ENCODE measurements at places on chromosomes 5 and 9.
A peak's percentile ranks its signal among the peaks of the same experiment; 100 is the strongest.

DNA sequence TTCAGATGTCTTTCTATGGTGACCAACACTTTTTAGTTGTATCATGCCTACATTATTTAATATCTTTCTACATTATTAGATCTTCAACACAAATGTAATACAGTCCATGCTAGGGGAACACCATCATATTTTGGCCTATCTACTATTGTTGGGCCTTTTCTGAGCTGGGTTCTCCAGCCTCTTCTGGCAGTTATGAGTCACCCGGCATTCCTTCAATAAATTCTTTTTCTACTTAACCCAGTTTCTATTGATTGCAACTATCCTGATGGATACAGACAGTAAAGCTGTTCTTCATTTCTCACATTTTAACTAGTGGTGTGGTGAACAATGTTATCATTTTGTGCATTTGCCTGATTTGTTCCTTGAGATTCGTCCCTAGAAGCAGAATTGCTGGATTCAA is 529.3 kb downstream of the BNC2 start:
- DNase-seq, result no peak

DNA sequence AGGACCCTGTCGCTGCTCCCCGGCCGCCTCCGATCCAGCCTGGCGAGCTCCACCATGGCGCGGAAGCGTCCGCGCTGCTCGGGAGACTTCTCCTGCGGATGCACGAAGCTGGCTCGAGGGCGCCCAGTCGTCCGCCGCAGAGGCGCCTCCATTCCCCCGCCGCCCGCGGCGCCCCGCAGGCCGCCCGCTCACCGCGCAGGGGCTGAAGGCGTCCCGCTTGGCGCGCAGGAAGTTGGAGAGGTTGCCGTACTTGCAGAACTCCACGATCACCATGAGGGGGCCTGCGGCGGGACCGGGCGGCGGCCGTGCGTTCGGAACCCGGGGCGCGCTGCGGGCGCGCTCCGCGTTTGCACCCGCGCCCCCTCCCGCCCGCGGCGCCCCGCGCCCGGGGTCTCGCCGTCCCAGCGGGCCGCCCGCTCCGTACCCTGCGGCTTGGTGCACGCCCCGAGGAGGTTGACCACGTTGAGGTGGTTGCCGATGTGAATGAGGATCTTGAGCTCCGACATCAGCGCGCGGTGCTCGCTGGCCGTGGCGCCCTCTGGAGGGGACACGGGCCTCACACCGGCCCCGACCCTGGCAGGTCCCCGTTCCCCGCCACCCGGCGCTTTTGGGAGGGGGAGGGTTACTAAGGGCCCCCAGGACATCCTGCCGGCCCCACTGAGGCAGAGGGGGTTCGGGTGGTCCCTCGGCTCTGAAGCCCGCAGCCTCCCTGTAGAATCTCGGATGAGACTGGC is 27.7 kb upstream of the SCGB3A1 start:
- DNase-seq, result peak; percentile 62

GRCh38 chr5:159811712-159812111 is 104.6 kb upstream of the ADRA1B start:
- DNase-seq, result no peak

GRCh38 chr5:59588922-59589321 is 304.6 kb downstream of the PDE4D start:
- DNase-seq, result no peak

DNA sequence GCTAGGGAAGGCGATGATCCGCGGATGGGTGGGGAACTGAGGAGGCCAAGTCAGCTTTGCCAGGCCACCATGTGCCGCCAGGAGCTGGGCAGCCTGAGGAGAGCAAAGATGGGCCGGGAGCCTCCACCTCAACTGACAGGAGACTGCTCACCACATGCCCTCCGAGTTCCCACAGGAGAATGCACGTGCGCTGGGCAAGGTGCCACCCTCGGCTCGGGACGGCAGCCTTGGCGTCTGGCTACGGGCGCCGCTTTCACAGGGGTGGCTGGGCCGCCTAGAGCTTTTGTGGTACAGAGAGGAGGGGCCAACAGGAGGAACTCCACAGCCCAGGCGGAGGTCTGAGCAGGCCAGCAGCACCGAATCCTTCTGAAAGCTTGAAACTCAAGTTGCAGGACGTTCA is 5.3 kb upstream of the TBC1D9B start:
- DNase-seq, result no peak

DNA sequence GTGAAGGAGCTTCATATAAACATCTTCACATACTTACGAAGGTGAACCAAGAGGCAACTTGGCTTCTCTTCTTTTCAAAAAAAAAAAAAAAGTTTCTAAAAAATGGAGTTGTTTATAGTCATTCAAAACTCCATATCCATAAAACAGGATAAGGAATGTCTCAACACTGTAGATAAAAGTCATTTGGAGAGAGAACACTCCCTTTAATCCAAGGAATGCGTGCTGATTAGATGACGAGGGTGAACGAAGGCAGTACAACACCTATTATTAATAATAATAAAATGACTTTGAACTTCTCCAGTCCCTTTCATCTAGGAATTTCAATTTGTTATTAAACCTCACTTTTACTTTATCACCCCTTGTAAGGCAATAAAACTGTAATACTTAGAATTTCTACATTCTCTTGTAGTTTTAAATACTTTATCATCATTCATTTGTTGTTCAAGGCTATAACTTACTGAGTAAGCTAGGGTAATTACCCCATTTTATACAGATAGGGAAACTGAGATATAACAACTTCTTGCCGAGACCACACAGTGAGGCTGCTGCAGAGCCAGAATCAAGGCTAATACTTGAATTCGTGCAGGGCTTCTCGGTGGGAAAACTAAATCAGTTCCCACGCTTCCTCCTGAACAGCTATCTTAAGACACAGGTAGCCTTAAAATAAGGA is 377.1 kb downstream of the EFNA5 start:
- DNase-seq, result no peak

- DNase-seq, result peak; percentile 41
Measured at GRCh38 chr9:110742741-110743371, 74.3 kb downstream of the MUSK start.

GRCh38 chr9:7333719-7334118 is 465.9 kb downstream of the DMAC1 start:
- DNase-seq, result no peak

All from neuronal stem cell (in vitro differentiated cells).